ENCODE measurements at places on chromosomes 4 and X. TPM values are rescaled to one million over a fixed set of nuclear protein-coding genes. Genes with fewer than 3 reads are reported as not detected.

The SLC7A11 gene
- total RNA-seq = 55.5 TPM

The DAPP1 gene
- not detected for total RNA-seq

The GPC4 gene
- 0.13 TPM for total RNA-seq

The GABRB1 gene
- total RNA-seq = not detected

The AKAP14 gene
- not detected for total RNA-seq

The GLRA2 gene
- not detected for total RNA-seq

The GPAT3 gene
- total RNA-seq = 4.5 TPM

The CLDN34 gene
- not detected for total RNA-seq

The ATP1B4 gene
- not detected for total RNA-seq

The FRMPD4 gene
- total RNA-seq = under 0.01 TPM

The ZCCHC18 gene
- total RNA-seq = 1.5 TPM

The PHKA2 gene
- 7.2 TPM for total RNA-seq

The SMIM10L2A gene
- total RNA-seq = 0.20 TPM

The EFHC2 gene
- not detected for total RNA-seq

The BEX3 gene
- 218 TPM for total RNA-seq

The TRPC3 gene
- 0.07 TPM for total RNA-seq

The NPY2R gene
- total RNA-seq = not detected

The C4orf36 gene
- total RNA-seq = 0.49 TPM

The SMIM43 gene
- 0.20 TPM for total RNA-seq

The PCDH10 gene
- 0.25 TPM for total RNA-seq

The STK26 gene
- total RNA-seq = 2.5 TPM

The ZAR1 gene
- total RNA-seq = not detected

The AVPR2 gene
- total RNA-seq = 0.47 TPM

The RHOXF2 gene
- total RNA-seq = not detected

The LCORL gene
- total RNA-seq = 25.8 TPM

The MAGEA12 gene
- not detected for total RNA-seq

The NEUROG2 gene
- total RNA-seq = not detected

The NHSL2 gene
- 18.9 TPM for total RNA-seq

The HAND2 gene
- total RNA-seq = not detected

The HTR2C gene
- total RNA-seq = not detected

The PHF8 gene
- total RNA-seq = 9.4 TPM

The IL1RAPL2 gene
- total RNA-seq = not detected

The PCDH7 gene
- total RNA-seq = 0.05 TPM

The INPP4B gene
- 4.7 TPM for total RNA-seq

The IL3RA gene
- total RNA-seq = 36.0 TPM
